Panc1 (cell line): ENCODE measurements at places on chromosomes 4 and X. TPM values are rescaled to one million over a fixed set of nuclear protein-coding genes. Genes with fewer than 3 reads are reported as not detected.

NAA11 gene
- total RNA-seq: not detected

ARHGEF38 gene
- not detected for total RNA-seq

DNA sequence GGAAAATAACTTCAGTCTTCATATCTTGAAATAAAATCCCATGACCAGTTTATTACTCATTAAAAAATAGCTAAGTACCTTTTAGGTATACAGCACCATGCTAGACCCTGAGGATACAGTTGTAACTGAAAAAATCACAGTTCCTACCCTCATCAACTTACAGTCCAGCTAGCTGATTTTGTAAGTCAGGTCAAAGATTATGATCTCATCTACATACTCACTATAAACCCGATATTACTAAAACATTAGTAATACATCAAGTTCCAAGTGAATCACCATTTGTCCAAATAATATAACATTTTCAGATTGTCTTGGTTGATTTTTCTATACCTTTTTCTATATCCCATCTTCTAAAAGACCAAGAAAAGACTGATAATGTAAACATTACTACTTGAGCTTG, 333.9 kb downstream of the INPP4B start:
- H3K36me3 ChIP-seq: no peaks in the 10 kb centered on the region
- no peaks in the 10 kb centered on the region for H3K4me1 ChIP-seq
- no peak for DNase-seq
- no peak overlapping the region for H3K27ac ChIP-seq
- H3K27me3 ChIP-seq: no peaks in the 10 kb centered on the region

DNA sequence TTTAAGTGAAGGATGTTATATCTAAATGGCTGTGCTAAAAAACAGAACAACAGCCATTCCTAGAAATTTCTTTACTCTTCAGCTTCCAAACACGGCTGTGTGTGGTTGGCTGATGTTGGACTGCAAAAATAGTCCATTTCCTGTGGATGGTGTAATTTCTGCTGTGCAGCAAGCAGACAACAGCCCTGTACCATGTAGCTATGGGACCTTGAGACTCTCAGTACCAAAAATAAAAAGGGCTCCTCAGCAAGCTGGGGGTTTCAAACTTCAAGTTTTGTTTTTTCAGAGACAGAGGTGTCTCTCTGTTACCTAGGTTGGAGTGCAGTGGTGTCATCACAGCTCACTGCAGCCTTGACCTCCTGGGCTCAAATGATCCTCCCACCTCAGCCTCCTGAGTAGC, 18.1 kb downstream of the CD40LG start:
- no peak overlapping the region for H3K27ac ChIP-seq
- no peaks in the 10 kb centered on the region for H3K27me3 ChIP-seq
- H3K4me3 ChIP-seq: no peak overlapping the region
- peaks cover 3% of the 10 kb centered on the region; the same call in 1 of the 2 replicates for H3K4me1 ChIP-seq

FAT4 gene
- 11.8 TPM for total RNA-seq

ADH7 gene
- not detected for total RNA-seq

DNA sequence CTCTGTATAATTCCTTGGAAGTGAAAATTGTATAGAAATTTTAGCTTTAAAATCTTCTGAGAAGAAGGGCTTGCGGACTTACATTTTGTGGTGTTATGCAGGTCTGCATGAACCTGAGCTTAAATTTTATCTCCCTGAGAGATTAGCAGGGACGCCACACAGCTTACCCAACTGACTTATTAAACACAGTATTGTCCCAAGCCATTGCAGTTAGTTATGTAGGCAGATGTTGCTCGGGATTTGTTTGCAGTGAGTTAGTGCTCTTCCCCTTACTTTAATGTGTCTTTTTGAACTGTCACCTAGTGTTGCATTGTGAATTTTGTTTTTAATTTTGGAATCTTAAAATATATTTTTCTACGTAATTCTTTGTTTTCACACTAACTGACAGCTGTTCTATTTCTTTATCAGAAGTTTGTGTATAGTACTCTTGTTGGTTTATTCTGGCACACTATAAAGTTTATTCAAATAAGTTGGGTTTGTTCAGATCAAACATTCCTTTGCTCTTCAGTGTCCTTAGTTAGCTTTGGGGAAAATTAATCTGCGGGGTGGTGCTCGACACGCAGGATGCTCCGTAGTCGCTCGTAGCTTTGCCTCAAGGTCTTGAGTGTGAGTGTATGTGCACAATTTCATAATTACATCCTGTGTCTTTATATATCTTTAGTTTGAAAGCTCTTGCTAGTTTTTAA, 145.4 kb downstream of the STIM2 start:
- DNase-seq: no peak
- no peaks in the 10 kb centered on the region; the same call in 1 of the 2 replicates for H3K36me3 ChIP-seq
- H3K4me3 ChIP-seq: no peak overlapping the region
- H3K4me1 ChIP-seq: no peaks in the 10 kb centered on the region; the same call in 1 of the 2 replicates
- no peak overlapping the region for H3K27ac ChIP-seq

- DNase-seq: no peak
- no peaks in the 10 kb centered on the region for H3K4me1 ChIP-seq
- H3K36me3 ChIP-seq: peaks cover 5% of the 10 kb centered on the region
Observed at GRCh38 chrX:55758033-55758432, 40.5 kb downstream of the RRAGB start.

- no peaks in the 10 kb centered on the region for H3K4me1 ChIP-seq
- DNase-seq: no peak
- no peaks in the 10 kb centered on the region for H3K27me3 ChIP-seq
- no peak overlapping the region for H3K4me3 ChIP-seq
Observed at GRCh38 chr4:121199742-121200561, 35.8 kb upstream of the TNIP3 start.
